ENCODE measurements at places on chromosomes 3 and 15.

- no peak for DNase-seq
Measured at GRCh38 chr3:20811631-20812030, 625.6 kb upstream of the SGO1 start.

GRCh38 chr3:100265016-100265415, 4.2 kb downstream of the TBC1D23 start:
- no peak for DNase-seq

DNA sequence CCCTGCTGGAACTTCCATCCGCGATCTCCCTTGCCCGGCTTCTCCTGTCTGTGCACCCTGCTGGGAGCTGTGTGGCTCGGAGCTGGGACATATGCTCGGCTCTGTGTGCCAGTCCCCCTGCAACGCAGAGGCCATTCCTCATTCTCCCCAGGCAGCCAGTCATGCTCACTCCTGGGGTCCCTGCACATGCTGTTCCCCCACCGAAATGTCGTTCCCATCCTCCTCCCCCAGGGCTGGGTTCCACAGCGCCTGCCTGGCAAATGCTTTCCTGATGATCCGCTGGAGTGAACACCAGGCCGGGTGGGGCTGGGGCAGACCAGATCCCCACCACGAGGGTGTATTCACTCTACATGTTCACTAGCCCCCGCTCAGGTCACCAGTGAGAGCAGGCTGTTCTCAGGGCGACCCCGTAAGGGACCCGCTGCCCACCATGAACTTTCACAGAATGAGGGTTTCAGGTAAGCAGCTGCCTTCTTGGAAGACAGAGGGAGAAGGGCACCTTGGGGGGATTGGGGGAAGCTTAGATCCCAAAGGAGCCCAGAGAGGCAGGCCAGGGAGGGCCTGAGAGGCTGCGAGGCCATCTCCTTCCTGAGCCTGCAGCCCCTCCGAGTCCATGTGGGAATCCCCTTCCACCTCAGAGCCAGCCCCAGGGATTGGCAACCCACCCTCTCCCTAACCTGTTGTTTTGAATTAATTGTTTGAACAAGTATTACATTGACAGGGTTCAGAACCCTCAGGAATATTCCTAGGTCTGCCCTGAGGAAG, 88.7 kb upstream of the IQSEC1 start:
- DNase-seq: no peak

DNA sequence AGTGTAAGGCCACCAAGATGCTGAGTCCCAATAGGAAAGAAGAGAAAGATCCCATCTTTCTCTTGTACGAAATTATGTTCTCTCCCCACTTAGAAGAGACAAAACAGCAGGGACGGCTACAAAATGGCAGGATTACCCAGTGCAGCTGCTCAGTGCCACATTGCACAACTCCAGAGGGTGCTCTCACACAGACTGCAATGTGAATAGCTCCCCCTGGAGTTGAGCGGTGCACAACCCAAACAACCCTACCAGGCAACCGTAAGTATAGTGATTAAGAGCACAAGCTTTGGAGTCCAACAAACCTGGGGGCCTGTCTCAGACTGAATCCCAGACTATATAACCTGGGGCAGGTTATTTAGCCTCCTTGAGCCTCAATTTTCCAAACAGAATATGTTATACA, 3.1 kb upstream of the BHLHE40 start:
- peak; percentile 70 for DNase-seq

- no peak for DNase-seq
Measured at GRCh38 chr3:20256144-20256543, 70.1 kb upstream of the SGO1 start.

- DNase-seq: no peak
Measured at GRCh38 chr3:111621535-111621934, 26.4 kb upstream of the ZBED2 start.
